ENCODE measurements at places on chromosomes 16 and 17.

GRCh38 chr16:669666-670065 is 1.7 kb downstream of the RHOT2 start:
- no peak for DNase-seq

DNA sequence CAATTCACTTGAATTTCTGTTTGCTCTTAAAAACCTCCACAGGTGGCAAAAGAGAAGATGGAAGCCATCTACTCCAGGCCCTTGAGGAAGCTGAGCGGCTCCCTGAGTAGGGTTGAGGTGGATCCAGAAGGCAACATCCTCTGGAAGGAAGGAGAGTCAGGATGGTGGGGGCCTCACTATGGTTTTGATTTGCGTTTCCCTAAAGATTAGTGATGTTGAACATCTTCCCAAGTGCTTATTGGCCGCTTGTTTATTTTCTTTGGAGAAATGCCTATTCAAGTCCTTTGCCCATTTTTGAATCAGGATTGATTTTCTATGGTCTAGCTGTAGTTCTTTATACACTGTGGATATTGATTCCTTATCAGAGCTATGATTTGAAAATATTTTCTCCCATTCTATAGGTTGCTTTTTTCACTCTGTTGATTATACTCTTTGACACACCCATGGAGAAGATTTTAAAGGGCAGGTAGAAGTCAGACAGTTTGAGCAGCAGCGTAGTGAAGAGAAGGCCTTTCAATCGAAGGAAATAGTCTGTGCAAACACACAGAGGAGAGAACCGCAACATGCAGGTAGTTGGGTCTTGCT is 58.6 kb downstream of the WSB1 start:
- no peak for DNase-seq

GRCh38 chr17:80380555-80381002 is 34.4 kb upstream of the ENDOV start:
- DNase-seq, result no peak

DNA sequence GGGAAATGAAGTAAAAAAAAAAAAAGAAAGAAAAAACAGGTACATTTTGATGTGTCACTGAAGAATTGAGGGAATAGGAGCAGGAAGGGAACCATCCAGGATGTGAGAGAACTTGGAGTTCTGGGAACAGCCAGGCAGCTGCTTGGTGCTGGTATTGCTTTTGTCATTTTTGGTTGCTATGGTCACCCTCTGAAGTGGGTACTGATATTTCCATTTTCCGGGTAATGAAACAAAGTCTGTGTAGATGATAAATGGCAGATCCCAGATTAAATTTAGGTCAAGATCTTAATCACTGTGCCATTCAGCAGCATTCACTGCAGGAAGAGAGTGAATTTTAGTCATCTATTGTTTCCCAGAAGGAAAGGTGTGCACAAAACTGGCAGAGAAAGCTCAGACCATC is 93.6 kb downstream of the ABCA8 start:
- DNase-seq, result no peak

- DNase-seq, result peak; percentile 78
These were observed 68.2 kb downstream of the MYO18A start for GRCh38 chr17:29111816-29112499.

- DNase-seq, result no peak
These were observed 20.7 kb downstream of the SLC43A2 start for GRCh38 chr17:1607971-1608320.

- DNase-seq, result no peak
These were observed 2.6 kb downstream of the CRYM start for GRCh38 chr16:21275529-21275928.

DNA sequence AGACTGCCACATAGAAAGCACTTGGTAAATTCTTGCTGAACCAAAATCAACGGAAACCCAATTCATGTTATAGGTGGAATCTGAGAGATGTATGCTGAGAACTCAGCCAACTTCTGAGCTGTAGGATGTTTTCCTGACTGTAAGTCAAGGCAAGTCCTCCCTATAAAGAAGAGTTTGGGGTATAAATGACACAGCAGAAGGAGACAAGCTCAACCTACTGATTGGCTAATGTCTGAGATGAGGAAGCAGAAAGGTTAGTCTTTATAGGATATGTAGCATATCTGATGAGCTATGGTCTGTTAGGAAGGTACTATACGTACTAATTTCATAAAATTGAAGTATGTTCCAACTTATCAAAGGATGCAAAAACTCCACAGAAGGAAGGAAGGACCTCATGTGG is 99.5 kb downstream of the XYLT1 start:
- no peak for DNase-seq

- no peak for DNase-seq
These were observed 16.3 kb downstream of the SCN4A start for GRCh38 chr17:63956296-63956920.

DNA sequence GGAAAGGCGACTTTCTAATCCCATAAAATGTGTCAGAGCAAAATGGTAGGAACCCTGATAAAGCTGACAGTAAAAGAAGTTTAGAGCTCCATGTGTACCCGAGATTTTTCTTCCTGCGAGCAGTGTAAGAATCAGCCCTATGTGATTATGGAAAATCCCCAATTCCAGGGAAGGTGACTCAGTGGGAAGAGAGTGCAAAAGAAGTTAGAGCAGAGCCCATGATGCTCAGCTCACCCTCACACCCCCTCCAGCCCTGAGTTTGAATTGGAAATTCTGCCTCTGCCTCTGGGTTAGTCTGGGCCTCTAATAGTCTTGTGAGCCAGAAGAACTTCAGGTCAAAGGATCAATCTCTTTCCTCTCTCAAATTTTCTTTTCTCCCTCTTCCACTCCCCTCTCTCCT is 12.5 kb downstream of the C17orf78 start:
- no peak for DNase-seq

- DNase-seq, result no peak
These were observed 254.5 kb upstream of the CACNG5 start for GRCh38 chr17:66580184-66580955.

DNA sequence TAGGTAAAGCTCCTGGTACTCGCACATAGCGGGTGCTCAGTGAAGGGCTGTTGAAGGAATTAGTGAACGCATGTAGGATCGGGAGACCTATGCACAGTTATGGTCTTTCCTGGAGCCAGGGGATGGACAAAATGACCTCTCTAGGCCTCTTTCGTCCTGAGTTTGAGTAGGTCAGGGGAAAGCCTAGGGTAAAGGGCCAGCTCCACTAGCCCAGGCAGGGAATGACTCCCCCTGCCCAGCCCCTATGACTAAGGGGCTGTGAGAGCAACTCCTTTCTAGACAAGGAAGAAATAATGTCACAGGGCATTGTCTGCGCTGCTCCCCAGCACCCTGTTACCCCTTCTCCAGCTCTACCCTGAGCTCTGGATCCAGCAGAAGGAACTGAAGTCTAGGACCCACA is 24.6 kb upstream of the FMNL1 start:
- DNase-seq, result no peak

DNA sequence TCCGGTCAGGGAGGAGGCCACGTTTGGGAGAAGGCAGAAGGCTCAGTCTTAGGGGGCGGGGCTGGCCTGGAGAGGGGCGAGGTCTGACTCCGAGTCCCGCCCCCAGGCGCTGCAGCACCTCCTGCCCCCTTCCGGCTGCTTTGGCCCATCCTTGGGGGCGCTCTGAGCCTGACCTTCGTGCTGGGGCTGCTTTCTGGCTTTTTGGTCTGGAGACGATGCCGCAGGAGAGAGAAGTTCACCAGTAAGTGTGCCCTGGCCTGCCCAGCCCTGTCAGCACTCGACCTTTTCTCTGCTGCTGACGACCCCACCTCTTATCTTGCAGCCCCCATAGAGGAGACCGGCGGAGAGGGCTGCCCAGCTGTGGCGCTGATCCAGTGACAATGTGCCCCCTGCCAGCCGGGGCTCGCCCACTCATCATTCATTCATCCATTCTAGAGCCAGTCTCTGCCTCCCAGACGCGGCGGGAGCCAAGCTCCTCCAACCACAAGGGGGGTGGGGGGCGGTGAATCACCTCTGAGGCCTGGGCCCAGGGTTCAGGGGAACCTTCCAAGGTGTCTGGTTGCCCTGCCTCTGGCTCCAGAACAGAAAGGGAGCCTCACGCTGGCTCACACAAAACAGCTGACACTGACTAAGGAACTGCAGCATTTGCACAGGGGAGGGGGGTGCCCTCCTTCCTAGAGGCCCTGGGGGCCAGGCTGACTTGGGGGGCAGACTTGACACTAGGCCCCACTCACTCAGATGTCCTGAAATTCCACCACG is 1.5 kb downstream of the TNFRSF12A start:
- peak; percentile 80 for DNase-seq

GRCh38 chr16:89994389-89994720 is 24.9 kb downstream of the DBNDD1 start:
- DNase-seq, result no peak

DNA sequence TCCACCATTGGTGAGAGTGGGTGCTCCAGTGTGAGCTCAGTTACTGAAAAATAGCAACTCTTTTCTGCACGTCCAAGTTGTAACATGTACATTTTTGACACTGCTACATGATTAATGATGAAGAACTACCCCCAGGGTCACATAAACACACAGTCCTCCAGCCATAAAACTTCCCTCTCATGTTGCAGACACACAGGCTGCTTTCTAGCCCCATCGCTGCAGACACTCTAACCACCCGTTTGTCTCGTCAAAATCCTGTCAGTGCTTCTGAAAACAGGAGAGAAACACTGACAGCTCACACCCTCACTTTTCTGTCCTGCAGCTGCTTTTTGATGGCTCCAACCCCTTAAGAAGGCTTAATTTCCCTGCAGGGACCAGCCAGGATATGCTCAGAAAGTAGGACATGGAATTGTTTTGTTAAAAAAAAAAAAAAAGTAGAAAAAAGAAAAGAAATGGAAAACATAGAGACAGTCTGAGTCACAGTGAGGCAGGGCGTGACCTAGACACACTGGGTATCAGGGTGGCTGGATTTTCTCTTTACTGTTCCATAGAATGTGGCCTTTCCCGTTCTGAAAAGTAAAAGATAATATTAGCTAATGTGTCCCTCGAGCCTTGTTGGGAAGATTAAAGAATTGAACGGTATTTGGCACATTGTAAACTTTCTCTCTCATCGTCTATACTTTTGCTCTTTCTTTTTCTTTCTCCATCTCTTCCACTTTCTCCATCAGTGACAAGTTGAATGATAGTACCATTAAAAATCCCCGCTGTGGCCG is 20.7 kb upstream of the CCL5 start:
- DNase-seq, result no peak

DNA sequence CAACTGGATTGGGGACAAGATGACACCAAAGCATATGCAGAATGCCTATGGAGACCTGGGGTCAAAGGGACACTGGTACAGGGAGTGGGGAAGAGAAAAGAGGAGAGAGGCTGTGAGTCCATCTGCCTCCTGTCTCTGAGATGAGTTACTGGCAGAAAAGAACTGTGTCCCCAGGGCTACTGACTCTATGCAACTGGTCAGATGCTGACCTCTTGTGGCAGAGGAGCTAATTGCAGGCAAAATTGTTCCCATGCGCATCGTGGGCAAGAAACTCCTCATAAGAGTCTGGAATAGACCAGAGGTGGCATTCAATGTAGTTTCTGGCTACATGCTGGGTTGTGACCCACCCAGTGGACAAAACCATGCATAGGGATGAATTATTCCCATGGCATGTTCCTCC is 26.1 kb upstream of the MLKL start:
- peak; percentile 17 for DNase-seq

DNA sequence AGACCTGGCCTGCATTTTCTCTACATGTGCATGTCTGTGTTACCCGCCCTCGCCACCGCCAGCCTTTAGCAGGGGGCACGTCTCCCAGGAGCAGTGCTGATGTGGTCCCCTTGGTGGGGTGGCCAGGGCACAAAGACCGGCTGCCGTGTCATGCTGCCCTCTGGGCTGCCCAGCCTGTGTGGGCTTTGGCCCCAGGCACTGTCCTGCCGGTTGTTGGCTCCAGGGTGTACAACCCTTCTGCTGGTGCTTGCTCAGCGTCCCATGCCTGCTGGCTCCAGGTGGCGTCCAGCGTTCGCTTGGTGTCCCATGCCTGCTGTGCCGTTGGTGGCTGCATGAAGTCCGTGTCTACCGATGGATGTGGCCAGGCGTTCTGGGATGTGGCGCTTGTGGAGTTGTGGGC is 4.1 kb downstream of the BAIAP2 start:
- no peak for DNase-seq

GRCh38 chr16:88497561-88498462 is 44.7 kb downstream of the ZFPM1 start:
- no peak for DNase-seq

- DNase-seq, result no peak
These were observed 18.7 kb upstream of the RBFOX3 start for GRCh38 chr17:79629548-79630049.

DNA sequence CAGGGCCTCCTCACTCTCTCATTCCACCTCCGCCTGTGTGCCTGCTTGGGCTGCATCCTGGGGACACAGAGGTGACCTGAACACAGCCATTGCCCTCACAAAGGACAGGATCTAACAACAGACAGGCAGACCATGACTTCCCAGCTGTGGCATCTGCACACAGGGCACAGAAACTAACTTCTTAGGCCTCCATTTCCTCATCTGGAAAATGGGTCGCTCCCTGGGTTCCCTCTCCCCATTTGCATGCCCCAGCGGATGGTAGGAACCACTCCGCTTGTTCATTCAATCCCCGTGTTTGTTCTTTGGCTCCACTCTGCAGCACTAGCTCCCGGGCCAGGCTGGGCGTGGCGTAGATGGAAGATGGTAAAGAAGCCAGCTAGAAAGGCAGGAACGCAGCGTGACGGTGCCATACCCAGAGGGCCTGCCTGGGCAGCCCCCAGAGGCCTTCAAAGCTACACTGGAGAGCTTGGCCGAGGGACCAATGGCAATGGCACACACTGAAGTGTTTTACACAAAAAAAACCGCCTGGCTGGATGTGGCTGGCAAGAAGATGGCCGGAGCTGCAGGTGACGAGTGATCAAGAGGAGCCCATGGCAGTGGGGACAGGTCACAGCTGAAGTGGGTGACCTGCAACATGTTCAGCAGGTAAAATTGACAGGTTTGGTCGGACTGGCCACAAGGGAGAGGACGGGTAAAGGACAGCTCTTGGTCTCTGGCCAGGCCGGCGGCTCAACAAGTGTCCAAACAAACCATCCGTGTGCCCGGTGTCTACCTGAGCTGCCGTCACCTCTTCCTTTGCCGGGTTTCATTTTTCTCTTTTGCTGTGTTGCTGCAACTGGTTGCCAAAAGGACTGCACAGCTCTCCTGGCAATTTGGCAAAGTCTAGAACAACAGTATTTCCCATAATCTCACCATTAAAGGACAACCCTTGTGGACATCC is 66.9 kb downstream of the SOCS1 start:
- no peak for DNase-seq

DNA sequence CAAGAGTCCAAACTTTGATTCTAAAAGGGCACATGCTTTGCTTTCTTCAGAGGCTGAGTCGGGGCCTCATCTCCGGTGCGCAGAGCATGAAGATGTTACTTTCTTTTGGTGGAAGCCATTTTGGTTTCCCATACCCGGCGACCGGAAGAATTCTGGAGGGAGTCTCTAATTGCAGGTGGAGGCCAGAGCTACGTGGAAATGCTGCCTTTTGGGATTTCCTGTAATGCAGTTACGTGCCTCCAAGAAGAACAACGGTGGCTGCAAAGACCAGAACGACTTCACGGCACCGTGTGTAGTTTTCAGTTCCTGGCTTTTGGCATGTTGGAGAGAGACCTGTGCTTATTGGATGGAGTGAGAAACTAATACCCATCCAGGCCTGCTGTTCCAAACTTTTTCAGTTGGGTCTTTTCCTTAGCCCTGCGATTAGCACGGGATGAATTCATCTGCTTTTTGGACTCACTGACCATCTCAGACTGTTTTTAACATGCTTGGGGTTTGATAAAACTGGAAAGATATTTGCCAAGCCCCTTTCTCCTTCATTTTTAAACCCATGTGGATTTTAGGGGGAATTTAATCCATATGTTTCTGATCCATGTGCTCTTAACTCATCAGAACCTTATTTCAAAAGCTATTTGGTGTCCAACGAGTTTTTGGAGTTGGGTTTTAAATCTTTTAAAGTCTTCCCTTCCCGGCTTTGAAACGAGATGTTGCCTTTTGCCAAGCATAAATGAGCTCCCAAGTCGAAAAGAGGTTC is 19.0 kb downstream of the FOXL1 start:
- no peak for DNase-seq

All from activated T-cell treated with anti-CD3 and anti-CD28 coated beads for 24 hours (primary cell).